CD4-positive, alpha-beta T cell treated with Interleukin-21 for 1 hour (primary cell): ENCODE measurements at places on chromosomes 1 and 21.

GRCh38 chr1:221839321-221839720 lies 97.4 kb upstream of the DUSP10 start:
- peak; percentile 3 for DNase-seq

GRCh38 chr21:33241846-33242245 lies 12.1 kb downstream of the IFNAR2 start:
- peak; percentile 30 for DNase-seq

- no peak for DNase-seq
These were observed 80.0 kb downstream of the CAMK2N1 start for GRCh38 chr1:20405893-20406604.

- DNase-seq: no peak
These were observed 7.5 kb upstream of the ZNF648 start for GRCh38 chr1:182069028-182069466.

DNA sequence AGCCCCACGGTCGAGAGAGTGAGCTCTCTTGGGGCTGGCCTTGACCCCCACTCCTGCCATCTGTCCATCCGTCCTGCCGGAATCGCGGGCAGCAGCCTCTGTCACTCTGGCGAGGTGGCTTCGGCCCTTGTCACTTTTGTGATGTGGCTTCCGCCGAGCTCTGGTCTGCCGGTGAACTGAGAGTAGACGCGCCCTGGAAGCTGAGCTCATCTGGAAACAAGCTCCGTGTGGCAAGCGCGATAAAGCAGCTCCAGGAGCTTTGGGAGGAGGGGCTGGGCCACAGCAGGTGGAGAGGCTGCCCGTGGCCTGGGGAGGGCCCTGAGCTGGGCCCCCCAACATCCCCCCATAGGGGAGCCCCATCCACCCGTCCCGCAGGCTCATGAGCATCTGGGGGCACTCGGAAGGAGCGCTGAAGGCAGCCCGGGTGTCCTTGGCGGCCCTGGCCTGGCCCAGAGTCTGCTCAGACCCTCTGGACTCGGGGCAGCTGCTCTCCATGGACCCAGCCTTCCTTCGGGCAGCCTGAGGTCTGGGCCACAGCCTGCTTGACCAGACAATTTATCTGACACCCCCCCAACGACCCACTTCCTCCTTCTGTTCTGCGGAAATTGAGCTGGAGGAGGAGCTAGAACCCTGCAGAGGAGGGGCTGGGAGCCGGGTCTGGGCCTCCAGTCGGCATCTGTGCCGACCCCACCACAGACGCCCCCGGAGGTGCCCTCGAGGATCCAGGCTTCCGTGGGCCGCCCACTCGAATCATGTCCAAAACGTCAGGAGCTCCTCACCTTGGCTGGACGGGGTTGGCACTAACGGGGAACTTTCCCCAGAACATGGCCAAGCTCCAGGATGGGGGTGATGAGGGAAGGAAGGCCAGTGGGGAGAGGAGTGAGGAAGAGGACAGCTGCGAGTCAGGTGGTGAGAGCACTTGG lies 59.1 kb downstream of the SLC19A1 start:
- DNase-seq: peak; percentile 34

DNA sequence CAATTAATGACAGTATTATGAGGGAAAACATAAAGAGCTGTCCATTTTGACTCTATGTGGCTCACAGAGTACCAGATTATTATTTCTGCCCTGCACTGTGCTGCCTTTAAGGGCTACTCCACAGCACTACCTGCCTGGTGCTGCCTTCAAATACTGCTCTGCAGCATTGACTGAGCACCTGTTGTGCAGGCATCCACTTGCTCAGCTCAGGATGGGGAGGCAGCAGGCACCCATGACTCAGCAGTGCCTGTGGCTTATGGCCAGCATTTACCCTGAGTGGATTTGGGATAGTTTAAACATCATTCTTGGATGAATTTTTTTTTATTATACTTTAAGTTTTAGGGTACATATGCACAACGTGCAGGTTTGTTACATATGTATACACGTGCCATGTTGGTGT lies 953 bp upstream of the KPRP start:
- no peak for DNase-seq

- DNase-seq: no peak
These were observed 20.7 kb downstream of the GALNT2 start for GRCh38 chr1:230087717-230088105.

DNA sequence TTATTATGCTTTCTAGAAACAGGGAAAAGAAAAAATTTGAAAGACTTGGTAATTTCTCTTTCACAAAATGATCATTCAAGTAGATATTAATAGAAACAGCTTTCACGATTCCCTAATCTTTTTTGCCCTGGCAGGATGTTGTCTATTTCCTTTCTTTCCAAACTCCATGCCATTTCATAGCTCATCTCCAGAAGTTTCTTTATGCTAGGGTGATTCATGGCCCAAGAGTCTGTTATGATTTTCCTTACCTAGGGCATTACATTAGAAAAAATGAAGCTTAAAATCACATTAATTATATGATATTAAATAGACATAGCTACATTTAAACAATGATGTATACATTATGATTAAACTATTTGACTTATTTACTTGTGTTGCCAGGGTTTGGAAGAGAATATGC lies 762.1 kb downstream of the LTN1 start:
- DNase-seq: no peak

- no peak for DNase-seq
These were observed 81.4 kb downstream of the VAV3 start for GRCh38 chr1:107883562-107883961.

DNA sequence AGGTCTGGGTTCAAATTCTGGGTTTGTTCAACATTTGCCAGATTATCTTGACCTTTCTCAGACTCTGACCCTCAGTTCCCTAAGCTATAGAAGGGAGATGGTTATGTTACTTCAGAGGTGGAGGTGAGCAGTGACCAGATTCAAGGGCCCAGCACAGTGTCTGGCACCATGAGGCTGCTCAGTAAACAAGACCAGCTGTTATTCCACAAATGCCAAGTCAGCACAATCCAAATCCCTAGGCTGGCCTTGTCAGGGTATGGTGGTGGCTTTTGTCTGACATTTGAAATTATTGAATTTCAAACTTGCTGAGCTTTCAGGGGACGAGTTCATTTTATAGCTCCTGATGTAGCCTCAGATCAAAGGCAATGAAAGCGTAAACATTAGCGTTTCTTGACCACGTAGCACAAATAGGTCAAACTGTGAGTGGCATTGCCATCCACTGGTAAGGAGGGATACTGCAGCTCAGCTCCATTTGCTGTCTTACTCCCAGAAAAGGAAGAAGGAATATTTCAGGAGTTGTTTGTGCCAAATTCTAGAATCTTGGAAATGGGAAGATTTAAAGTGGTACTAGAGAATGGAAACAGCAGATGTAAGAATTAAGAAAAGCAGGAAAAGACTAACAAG lies 94.3 kb upstream of the EDN2 start:
- DNase-seq: no peak

- no peak for DNase-seq
These were observed 26.2 kb downstream of the SLC2A1 start for GRCh38 chr1:42932442-42932941.

- DNase-seq: no peak
These were observed 29.9 kb upstream of the ATP2B4 start for GRCh38 chr1:203596673-203597210.

DNA sequence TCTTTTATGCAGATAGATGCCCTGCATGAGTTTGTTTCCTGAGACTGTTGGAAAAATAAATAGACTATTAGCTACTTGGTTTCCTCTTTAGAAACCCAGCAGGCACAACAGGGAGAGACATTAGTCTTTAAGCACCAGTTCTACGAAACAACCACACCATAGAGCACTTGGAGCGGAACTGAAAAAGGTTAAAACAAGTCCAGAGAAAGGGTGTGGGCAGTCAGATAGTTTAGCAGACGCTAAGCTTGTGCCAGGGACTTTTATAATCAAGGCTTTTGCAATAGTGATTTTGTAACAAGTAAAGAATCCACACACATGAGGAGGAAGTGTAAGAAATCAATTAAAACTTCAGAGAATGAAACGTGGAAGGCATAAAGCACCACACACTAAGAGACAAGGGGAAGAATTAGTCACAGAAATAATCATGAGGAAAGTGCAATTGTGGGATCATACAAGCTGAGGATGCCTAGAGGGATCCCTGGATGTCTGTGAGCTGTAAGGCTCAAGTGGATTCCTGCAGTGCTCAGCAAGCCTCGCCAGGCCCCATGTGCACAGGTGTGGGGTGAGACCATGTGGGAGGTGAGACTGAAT lies 37.8 kb upstream of the TLR5 start:
- DNase-seq: peak; percentile 12

DNA sequence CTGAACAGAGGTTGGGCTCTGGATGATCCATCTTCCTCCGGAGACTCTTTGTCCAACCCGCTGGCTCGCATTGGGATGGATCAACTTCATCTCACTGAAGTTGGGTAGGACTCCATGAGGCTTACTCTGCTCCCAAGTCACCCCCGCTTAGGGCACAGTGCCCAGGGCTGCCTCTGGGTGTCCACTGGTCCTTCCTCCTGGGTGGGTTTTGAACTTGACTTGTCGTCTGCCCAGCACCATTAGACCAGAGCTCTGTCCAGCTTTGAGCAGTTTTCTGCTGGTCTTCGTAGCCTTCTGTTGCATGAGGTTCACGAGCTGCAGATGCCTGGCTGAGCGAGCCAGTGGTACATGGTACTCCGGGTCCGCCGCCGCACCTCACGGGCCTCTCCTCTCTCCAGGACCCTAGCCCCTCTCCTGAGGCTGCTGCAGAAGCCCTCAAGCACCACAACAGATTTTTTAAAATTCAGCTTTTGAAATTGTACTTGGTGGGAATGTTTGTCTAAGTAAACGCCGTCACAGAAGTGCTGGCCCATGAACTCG lies 33.8 kb upstream of the COL6A1 start:
- DNase-seq: no peak

DNA sequence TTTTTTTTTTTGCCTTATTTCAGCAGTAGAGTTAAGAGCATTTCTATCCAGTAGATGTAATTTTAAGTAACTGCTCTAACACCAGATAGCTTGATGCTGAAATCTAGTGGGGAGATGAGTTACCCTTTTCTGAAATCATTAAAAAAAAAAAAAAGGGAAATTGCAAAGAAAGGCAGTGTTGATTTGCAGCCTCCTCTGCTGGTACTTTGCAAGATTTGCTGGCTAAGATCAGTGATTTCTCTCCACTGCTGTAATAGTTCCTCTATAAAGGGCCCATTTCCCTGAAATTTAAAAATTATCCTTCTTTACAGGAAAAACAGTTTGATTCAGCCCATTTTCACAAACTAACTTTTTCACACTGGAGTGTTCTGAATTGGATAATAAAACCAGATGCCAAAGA lies 120.6 kb downstream of the PTBP2 start:
- no peak for DNase-seq

- no peak for DNase-seq
These were observed 12.0 kb upstream of the RHOU start for GRCh38 chr1:228723287-228723686.

DNA sequence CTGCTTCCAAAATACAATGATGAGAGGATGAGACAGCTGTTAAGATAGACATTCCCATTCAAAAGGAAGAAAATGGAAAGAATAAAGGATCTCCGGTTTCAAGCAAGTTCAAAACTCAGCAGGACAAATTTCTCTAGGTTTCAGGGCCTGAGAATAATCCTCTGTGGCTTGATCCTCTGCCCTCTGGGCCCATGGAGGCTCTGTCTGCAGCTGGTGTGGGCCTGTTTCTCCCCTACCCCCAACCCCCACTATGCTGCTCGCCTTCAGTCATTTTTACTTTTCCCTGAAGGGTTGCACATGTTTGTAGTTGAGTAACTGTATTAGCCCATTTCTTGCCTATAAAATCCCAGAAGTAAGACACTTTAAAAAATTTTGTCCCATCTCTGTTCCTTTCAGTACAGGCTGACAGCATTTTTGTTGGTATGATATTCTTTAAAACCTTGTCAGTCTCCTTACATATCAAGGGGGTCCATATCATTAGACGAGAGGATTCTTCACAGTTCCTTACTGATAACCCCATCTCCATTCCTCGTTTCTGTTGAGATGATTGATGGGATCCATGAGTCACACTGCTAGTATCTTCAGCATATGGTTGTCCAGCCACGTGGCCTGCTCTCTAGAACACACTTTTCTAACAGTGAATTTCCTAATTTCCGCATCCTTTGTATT lies 10.5 kb downstream of the ZMYM4 start:
- no peak for DNase-seq

DNA sequence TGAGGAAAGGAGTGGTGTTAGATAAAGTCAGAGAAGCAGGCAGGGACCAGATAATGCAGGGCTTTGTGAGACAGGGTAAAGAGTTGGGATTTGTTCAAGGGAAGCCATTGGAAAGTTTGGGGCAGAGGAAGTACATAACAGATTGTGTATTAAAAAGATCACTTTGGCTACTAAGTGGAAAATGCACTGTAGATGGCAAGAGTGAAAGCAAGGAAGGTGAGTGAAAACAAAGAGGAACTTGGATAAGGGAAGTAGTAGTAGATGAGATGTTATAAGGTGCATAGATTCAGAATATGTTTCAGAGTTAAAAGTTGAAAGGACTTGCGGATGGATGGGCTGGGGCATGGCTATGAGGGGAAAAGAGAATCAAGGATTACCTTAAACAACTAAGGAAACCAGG lies 17.4 kb downstream of the MRPL39 start:
- no peak for DNase-seq

DNA sequence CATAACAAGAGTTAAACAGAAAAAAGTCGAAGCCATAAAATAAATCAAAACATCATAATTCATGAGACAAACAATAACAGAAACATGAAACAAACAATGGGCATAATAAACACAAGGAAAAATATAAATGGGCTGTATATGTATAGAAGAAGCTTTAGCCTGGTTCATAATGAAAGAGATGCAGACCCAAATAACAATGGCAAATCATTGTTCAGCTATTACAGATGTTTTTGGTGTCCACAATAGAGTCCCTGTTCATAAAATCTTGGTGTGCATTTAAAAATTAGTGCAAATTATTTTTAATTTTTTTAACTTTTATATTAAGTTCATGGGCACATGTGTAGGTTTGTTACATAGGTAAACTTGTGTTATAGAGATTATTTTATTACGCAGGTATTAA lies 1185.9 kb upstream of the B3GALT2 start:
- no peak for DNase-seq

- DNase-seq: no peak
These were observed 59.4 kb upstream of the GNG4 start for GRCh38 chr1:235709018-235709417.

- DNase-seq: no peak
These were observed 66.5 kb upstream of the GADD45A start for GRCh38 chr1:67618285-67619018.
